ENCODE measurements at places on chromosomes 2 and 18. TPM values are rescaled to one million over a fixed set of nuclear protein-coding genes. Genes with fewer than 3 reads are reported as not detected.

The ST6GAL2 gene
- not detected for total RNA-seq

The SERPINB13 gene
- total RNA-seq = not detected

The SLC9A4 gene
- not detected for total RNA-seq

The RELCH gene
- total RNA-seq = 13.9 TPM

The RNF25 gene
- 29.8 TPM for total RNA-seq

The RUFY4 gene
- total RNA-seq = 1.6 TPM

DNA sequence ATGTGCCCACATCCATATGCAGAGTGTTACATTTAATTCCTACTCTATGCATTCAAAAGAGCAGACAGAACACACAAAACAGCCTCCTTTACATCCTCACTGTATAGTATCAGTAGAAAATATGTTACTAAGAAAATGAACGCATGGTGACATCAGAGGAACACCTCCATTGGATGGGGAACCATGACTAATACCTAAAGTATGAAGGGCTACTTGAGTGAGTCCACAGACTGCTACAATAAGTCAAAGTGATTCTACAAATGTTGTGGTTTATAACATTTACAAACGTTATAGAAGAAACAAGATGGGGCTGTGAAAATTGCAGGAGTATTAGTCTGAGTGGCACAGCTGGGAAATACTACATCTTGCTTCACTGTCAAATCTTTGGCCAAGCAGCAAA, 1830.9 kb upstream of the PIK3C3 start:
- no peak for DNase-seq

- no peak for DNase-seq
Measured at GRCh38 chr18:52869349-52869923, 529.4 kb downstream of the DCC start.

DNA sequence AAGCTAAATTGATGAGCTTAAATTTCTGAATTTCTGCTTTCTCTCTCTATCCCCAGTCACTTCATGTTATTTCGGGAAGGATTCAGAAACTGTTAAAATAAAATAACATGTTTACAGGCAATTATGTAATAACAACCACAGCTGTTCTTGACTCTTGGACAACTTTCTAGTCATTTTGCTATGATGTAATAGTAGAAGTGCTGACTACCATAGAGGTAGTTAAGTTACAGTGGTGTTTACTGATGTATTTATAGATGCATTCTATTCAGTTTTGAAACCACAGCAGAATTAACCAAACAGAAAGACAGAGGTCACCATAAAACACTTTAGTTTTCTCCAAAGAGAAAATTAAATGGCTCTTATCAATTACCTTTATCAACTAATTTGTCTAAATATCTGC, 1292.0 kb upstream of the CHAC2 start:
- DNase-seq = no peak

GRCh38 chr2:133271105-133271504, 297.2 kb downstream of the NCKAP5 start:
- DNase-seq = no peak

DNA sequence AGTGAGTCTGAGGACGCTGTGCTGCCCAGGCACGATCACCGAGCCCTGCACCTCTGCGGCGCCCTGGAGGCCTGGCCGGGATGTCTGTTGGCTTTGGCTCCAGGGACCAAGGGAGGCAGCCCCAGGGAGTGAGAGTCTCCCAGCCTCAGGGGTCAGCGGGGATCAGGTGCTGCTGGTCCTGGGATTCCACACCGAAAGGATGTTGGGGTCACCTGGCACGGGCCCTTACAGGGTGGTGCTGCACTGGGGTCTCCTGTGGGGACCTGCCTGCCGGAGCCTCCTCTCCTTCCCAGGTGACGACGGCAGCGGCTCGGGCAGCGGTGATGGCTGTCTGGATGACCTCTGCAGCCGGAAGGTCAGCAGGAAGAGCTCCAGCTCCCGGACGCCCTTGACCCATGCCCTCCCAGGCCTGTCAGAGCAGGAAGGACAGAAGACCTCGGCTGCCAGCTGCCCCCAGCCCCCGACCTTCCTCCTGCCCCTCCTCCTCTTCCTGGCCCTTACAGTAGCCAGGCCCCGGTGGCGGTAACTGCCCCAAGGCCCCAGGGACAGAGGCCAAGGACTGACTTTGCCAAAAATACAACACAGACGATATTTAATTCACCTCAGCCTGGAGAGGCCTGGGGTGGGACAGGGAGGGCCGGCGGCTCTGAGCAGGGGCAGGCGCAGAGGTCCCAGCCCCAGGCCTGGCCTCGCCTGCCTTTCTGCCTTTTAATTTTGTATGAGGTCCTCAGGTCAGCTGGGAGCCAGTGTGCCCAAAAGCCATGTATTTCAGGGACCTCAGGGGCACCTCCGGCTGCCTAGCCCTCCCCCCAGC, 30.5 kb downstream of the GPC1 start:
- DNase-seq = no peak

DNA sequence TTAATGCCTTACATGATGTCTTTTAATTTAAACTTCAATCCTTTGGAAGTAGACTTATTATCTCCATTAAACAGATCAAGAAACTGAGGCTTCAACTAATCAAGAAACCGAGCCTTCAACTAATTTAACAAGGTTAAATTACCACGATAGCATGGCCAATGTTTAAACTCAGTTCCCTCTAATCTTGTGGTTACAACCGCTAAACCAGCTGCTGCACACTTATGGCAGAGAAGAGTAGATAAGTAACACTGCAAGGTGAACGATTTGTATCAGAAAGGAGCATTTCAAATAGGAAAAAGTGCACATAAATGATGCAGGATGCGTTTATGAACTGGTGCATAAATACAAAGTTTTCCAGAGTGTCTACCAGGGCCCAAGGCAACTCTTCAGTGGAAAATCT, 144.6 kb upstream of the CAVIN2 start:
- DNase-seq = no peak

DNA sequence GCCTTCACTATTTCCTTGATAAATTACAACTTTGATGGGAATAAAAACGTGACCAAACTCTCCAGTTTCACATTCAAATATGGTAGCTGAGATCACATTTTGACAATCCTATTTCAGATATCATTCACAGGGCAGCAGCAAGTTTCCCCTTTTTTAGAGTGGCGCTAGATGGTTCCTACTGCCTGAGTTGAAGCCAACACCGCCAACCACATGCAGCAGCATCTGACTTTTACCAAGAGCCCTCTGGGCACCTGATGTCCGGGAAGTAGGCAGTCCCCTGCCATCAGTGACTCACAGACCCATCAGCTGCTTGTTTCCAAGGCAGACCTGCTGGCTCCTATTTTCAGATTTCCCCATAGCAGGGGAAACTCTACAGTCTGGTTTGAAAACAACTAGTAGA, 4.0 kb upstream of the MREG start:
- DNase-seq = peak; percentile 42

GRCh38 chr2:46350029-46350689, 53.0 kb downstream of the EPAS1 start:
- no peak for DNase-seq

DNA sequence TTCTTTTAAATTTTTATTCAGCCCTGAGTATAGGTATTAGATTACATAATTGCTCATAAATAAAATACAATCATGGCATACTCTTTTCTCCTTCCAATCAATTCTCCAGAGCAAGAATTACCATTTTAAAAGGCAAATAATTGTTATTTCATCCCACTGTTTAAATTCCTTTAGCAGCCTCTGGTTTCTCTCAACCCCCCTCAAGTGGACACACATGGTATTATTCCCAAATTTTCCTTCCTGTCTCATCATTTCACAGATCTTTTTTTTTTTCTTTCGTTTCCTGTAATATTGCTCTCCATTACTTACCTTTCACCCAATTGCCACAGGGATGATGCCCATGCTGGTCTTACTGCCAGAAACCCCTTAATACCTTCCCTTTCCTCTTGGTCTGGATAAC, 385.2 kb downstream of the RIT2 start:
- no peak for DNase-seq

DNA sequence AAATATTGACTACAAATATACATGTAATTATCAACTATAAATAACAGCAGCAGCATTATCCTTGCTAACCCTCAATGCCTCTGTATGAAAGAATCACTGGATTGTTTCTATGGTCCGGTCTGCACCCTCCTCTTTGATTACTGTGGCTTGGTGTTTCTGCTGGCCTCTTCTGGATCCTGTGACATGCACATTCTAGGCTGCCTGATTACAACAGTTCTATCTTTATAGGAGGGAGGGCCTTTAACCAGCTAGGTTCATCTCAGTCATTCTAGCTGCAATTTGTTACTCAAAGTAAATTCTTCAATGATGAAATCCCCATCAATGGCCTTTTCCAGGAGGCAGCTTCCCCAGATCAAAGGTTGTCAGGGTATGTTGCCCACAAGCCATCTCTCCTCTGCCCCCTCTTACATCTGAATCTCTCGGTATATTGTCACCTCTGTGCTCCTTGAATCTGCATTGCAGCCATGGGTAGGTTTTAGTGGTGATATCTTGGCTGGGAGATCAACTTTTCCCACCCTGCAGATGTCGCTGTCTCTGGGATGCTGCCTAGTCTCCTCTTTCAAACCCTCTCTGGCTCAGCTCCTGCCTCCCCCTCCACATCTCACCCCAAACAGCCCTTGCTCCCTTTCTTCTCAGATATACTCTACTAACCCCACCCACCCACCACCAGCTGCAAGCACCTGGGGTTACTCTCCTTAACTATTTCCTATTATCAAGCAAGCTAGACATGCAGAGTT, 106.2 kb upstream of the BZW1 start:
- no peak for DNase-seq

- DNase-seq = no peak
Measured at GRCh38 chr2:14220101-14220500, 412.4 kb upstream of the LRATD1 start.

DNA sequence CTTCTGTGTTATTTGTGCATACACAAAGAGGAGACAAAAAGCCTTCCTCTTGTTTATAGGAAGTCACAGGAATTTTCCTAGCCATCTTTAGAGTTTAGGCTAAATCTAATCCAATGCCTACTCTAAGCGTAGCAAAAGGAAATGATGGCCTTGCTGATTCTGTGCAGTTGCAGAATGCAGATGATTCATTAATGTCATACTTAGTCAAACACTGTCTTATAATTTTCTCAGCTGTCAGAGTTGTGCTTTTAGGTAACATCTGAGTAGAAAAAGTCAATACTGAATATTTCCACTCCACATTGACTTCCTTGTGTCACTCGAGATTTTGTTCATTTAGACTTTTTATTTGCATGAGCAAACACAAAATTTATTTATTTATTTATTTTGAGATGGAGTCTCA, 157.9 kb upstream of the FOSL2 start:
- DNase-seq = no peak

GRCh38 chr18:48850822-48851598, 99.8 kb downstream of the SMAD7 start:
- DNase-seq = no peak

GRCh38 chr2:9170458-9171130, 36.0 kb upstream of the ASAP2 start:
- no peak for DNase-seq

- peak; percentile 43 for DNase-seq
Measured at GRCh38 chr18:31684279-31685096, at the start of gene B4GALT6. Gene B4GALT6 (minus strand): TSS chr18:31684581. CDS start chr18:31684426, 155 bp downstream.

- DNase-seq = no peak
Measured at GRCh38 chr2:15836689-15837610, 103.4 kb upstream of the MYCN start.

DNA sequence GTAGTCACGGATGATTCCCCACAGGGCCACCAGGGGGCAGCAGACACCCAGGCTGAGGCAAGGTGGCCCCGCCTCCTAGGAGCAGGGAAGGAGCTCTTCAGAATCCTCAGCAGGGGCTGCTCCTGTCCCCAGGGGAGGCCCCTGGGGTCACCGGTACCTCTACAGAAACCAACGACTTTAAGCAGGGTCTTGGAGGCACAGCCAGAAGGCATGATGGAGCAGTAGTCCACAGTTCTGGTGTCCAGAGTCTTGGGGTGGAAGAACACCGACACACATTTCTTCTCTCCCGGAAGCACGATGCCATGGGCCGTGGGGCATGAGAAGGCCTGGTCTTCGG, 11.5 kb downstream of the CFAP65 start:
- DNase-seq = peak; percentile 77

DNA sequence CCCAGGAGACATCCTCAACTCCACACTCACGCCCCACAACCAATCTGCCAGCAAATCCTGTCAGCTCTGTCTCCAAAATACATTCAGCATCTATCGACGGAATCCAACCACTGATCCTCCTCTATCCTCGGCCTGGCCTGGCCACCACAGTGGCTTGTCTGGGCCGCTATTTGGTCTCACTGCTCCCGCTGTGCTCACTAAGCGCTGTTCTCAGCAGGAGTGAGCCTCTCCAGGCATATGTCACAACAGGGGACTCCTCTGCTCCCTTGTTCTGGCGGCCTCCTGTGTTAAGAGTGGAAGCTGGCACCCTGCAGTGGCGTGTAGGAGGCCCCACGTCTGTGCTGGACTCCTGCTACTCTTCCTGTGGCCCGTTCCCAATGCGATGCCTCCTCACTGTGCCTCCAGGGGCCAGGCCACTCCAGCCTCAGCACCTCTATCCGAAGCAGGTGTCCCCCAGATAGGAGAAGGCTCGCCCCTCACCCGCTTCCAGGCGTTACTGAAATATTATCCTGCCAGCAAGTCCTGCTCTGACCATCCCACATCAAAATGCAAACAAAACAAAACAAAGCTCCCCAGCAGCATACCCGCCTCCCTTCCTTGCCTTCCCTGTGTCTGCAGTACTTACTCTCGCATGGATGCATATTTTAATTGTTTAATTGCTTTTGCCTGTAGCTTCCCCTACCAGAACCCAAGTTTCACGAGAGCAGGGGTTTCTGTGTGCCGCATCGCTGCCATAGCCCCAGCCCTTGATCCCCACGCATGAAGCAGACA, 39.9 kb downstream of the CENPO start:
- no peak for DNase-seq

DNA sequence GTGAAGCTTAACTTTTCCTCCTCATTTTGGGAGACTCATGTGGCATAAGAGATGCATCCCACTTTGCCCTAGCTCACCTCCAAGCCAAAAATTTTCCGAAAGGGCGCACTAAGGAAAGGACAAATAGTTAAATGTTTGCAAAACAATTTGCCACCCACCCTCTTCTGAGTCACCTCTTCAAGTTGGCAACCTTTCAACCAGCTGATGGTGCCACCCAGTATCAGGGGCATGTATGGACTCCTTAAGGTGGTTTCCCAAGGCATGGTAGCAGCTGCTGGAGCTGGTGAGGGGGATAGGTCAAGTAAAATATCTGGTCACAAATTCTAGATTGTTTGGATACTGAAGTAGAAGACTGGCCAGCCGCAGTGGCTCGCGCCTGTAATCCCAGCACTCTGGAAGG, 17.2 kb upstream of the ITGAV start:
- no peak for DNase-seq

DNA sequence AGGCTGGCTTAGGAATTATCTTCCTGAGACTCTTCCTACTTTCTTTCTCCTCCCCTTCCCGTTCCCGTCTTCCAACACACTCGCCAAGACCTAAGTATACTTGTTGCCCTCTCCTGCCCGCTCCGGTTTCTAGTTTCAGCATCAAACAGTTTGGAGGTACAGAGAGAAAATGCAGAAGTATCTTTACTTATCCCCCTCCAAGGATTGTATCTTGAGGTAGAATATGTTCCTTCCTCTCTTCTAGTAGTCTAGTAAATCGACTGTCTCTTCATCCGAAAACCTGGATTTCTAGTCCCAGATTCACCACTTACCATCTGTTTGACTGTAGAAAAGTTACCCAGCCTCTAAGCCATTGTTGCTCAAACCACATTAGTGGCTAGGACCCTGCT, 755 bp downstream of the EIF4E2 start:
- no peak for DNase-seq

All from activated naive CD8-positive, alpha-beta T cell treated with anti-CD3 and anti-CD28 coated beads for 36 hours (primary cell).